Activated naive CD4-positive, alpha-beta T cell (primary cell): ENCODE measurements at places on chromosomes 3 and 15.

GRCh38 chr3:30281526-30281925, 324.9 kb upstream of the TGFBR2 start:
- no peak for DNase-seq

DNA sequence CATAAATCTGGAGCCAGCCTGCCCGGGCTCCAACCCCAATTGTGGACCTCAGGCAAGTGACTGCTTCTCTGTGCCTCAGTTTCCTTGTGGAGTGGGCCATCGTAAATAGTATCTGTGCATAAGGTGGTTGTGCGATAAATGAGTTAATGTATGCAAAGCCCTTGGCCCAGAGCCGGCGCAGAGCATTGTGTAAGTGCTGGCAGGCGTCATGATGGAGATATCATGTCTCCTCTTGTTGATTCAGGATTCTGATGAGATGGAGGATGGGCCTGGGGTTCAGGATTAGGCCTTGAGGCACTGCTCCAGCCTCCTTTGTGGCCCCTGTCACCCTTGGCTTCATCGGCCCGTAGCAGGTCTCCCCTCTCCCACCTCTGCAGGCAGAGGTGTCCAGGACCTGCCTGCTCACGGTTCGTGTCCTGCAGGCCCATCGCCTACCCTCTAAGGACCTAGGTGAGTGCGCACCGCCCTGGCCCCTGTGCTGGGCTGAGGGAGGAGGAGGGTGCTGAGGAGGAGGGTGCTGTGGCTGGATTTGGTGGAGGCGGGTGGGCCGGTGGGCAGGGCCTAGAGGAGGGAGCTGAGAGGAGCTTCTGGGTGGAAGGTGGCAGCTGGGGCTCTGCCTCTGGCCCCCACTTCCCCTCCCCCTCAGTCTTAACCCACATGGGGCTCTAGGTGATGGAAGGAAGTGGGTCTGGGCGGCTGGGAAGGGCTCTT, 1.3 kb downstream of the PLA2G4B start:
- DNase-seq: no peak

DNA sequence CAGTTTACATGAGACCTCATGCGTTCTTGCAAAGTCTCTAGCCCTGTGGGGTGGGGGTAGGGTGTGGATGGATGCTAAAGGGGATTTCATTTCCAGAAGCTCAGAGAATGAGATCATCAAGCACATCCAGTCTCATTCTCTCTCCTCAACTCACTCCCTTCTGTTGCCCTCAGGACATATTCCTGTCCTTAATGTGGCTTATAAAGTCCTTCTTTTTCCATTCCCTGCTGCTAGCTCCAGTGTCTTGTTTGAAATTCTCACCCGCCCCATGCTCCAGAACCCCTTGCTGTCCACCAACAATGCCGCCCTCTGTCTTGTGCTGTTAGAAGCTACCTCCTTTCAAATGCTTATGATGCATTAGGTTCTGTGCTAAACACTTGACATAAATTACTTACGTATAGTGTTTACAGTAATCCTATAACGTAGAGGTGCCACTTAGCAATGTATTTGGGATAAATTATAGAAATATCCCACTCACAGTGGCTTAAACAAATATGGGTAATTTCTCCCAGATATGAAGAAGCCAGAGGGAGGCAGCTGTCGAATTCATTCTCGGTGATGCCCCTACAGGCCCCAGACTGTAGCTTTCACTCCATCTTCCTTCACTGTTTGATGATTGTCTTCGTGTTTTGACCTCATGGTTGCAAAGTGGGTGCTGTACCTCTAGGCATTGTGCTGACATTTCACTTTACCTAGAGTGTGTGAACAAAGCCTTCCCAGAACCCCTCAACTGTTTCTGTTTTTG, 273.1 kb upstream of the TBL1XR1 start:
- no peak for DNase-seq

- DNase-seq: no peak
Observed at GRCh38 chr3:23444386-23444785, 241.3 kb downstream of the UBE2E2 start.

GRCh38 chr3:169657351-169658124, 6.0 kb downstream of the MECOM start:
- no peak for DNase-seq

DNA sequence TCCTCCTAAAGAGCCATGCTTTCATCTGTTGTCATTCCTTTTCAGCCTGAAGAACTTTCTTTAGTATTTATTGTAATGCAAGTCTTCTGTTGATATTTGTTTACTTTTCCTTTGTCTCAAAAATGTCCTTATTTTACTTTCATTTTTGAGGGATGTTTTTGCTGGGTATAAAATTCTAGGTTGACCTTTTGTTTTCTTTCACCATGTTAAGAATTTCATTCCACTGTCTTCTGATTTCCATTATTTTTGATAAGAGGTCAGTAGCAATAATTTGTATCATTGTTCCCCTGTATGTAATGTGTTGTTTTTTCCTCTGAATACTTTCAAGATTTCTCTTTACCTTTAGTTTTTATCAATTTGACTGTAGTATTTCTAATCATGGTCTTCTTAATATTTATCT, 91.1 kb downstream of the RSRC1 start:
- DNase-seq: no peak

- DNase-seq: no peak
Observed at GRCh38 chr3:66099541-66100065, 60.9 kb upstream of the MAGI1 start.

DNA sequence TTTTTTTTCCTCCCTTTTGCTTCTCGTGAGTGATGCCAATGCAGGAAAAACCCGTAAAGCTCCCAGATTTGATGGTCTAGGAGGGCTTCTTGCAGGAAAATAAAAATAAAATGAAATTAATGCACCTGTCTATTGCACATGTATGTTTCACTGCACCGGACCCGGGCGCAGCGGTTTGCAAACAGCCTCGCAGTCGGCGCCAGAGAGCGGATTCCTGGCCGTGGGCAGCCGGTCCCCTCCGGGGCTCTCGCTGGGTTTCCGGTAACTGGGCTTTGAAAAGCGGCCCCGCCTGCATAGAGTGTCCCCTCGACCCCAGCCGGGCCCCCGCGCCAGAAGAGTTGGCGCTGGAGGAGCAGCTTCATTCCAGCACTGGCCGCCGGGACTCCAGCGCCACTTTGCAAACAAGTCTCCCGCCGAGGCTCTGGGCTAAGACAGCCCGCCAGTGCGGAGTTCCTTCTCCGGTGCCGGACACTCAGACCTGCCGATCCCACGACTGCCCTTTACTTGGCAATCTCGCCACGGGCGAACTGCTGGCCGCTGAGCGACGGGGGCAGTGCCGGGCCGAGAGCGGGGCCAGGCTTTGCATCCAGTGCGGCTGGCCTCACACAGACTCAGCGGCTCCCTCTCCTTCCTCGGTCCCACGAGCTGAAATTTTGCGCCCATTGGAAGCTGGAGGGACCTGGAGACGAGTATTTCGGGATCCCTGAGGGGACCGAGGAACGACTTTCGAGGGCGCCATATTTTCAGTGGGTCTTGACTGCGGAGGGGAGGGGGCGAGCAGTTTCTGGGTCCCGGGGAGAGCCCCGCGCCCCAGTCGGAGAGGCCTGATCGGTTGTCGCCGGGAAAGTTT, 225.9 kb upstream of the C2CD4B start:
- DNase-seq: no peak

DNA sequence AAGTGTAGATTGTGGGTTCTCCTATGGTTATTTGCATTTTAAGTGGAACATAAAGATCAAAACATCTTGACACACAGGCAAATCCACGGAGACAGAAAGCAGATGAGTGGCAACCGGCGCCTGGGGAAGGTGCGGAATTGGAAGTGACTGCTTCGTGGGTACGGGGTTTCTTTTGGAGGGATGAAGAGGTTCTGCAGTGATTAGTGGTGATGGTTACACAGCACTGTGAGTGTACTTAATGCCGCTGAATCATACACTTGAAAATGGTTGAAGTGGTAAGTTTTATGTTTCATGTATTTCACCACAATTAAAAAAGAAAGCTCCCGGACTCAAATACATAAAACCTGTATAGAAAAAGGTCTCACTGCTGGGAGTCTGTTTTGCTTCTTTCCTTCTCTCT, 18.5 kb upstream of the VPS33B start:
- no peak for DNase-seq

DNA sequence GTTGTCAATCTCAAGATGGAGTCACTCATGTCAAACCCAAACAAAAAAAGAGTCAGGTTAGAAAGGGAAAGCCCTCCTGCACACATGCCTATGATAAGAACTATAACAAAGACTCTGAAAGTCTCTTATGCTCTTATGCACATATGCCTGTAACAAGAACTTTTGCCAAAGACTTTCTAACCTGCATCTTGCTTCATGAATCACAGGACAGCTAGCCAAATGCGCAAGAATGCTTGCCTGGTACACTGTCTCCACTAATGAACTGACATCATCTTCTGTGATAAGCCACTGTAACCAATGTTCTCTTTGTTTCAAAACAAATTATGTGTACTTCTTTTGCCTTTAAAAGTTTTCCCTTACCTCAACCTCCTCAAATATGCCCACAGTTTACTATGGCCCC, 18.2 kb upstream of the EHHADH start:
- no peak for DNase-seq

GRCh38 chr3:52433328-52433995, 11.4 kb downstream of the SEMA3G start:
- DNase-seq: no peak

GRCh38 chr3:54987719-54988118, 59.9 kb upstream of the LRTM1 start:
- no peak for DNase-seq

GRCh38 chr3:128342701-128343180, 123.9 kb downstream of the DNAJB8 start:
- DNase-seq: no peak

GRCh38 chr15:68299436-68299835, 21.9 kb downstream of the FEM1B start:
- no peak for DNase-seq

- no peak for DNase-seq
Observed at GRCh38 chr3:125292015-125292414, 79.5 kb upstream of the SLC12A8 start.
